Transverse colon (tissue), 4 donors: ENCODE measurements at places on chromosomes 11 and 22. TPM values are rescaled to one million over a fixed set of nuclear protein-coding genes. Genes with fewer than 3 reads are reported as not detected.
A peak's percentile ranks its signal among the peaks of the same experiment; 100 is the strongest.

DNA sequence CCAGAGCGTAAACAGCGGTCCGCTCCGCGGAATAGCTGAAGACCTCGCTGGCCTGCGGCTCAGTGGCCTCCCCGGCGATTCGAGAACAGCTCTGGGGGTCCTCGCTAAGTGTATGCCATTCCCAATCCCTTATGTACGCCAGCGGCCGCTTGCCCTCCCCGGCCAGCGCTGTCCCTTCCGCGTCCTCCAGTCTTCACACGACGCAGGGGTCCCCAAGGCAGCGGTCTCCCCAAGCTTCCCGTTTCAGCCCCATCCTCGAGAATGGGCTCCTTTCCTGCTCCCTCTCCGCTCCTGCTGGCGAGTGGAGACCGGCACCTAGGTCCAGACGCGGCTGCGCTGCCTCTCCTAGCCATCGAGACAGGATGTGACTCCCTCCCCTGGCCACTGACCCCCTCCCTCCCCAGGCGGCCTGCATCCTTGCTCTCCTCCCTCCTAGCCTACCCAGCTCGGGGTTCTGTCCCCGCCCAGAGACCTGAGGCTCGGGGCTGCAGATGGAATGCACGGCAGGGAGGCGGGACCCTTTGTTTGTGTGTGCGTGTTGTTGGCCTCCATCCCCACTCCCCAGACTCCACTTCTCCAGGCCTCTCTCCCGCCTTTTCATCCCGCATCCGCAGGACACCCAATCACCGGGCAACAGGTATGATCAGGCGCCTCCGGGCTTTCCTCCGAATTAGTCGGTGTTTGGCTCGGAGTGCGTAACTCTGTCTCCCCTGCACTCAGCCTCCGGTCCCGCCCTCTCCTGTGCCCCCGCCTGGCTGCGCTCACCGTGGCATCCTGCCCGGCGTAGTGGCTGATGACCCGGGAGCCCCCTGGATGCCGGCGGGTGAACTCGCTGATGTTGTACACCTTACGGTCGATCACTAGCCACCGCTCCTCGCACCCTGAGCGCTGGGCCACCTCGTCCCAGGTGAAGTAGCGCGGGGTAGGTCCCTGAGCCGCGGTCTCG lies 740 bp downstream of the FADS1 start:
- H3K27me3 ChIP-seq: peaks cover 28% of the 10 kb centered on the region
- peak overlapping the region; percentile 90 for H3K27ac ChIP-seq
- peaks cover 26% of the 10 kb centered on the region for H3K4me1 ChIP-seq

GRCh38 chr22:25892678-25893077 lies 150.7 kb downstream of the MYO18B start:
- H3K36me3 ChIP-seq: no peaks in the 10 kb centered on the region
- no peak overlapping the region for H3K27ac ChIP-seq
- peaks cover 6% of the 10 kb centered on the region for H3K27me3 ChIP-seq
- DNase-seq: no peak
- H3K4me1 ChIP-seq: no peaks in the 10 kb centered on the region

The MFRP gene
- total RNA-seq: 0.32 TPM

The OR4A16 gene
- total RNA-seq: not detected

The ANGPTL5 gene
- total RNA-seq: not detected

The ANKK1 gene
- total RNA-seq: 0.64 TPM

GRCh38 chr11:61769169-61769920 lies 16.9 kb downstream of the MYRF start:
- H3K4me3 ChIP-seq: no peak overlapping the region
- H3K27me3 ChIP-seq: no peaks in the 10 kb centered on the region
- no peak overlapping the region for H3K27ac ChIP-seq
- DNase-seq: no peak
- no peaks in the 10 kb centered on the region for H3K4me1 ChIP-seq
- H3K36me3 ChIP-seq: no peaks in the 10 kb centered on the region

DNA sequence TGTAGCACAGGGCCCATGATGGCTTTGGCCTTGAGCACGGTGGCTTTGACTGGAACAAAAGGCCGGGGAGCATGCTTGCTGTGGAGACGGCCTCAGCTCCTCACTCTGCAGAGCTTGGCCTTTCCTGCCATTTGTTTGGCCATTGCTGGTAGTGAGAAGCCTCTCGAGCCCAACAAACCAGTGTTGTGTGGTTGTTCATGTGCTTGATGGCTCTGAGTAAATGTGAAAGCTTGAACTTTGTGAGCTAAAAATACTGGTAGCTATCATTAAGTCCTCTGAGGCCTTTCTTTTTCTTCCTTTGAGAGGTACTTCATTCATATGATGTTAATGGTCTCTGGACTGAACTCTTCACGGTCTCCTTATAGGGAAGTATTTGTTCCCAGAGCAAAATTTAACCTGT lies 39.6 kb downstream of the NAT10 start:
- H3K27ac ChIP-seq: no peak overlapping the region
- no peaks in the 10 kb centered on the region for H3K4me1 ChIP-seq
- DNase-seq: no peak
- no peaks in the 10 kb centered on the region for H3K27me3 ChIP-seq
- H3K4me3 ChIP-seq: no peak overlapping the region

The IGSF9B gene
- total RNA-seq: 4.1 TPM

The TPBGL gene
- 3.7 TPM for total RNA-seq

The APLNR gene
- total RNA-seq: 2.1 TPM

The SLC25A17 gene
- total RNA-seq: 8.0 TPM

DNA sequence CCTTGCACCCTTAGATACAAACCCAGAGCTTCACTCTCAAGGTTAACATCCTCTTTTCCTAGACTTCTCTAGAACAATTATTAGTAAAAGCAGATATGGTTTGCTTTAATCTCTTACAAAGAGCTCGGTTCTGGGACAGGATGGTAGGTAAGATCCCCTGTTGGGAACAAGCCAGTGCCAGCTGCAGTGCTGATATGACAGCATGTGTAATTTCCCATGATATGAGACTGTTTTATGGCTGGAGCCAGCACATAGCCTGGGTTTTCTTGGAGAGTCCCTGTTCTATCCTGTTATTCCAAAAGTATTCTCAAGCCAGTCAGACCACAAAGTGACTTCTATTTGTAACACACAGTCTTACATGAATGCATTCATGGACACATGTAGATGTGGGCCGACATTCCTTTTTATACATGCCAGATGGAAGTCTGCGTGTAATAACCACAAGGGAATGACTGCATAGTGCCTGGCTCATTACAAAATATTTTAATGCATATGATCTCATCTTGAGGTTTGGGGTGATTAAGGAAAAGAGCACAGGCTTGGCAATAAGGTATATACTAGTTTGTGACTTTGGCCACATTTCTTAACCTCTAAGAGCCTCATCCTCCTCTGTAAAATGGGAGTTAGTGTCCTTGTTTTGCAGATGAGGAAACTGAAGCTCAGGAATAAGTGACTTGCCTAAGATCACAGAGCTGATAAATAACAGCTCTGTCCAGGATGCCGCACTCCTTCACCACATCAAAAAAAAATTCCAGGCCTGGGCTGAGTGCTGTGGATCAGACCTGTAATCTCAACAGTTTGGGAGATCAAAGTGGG lies 21.8 kb downstream of the CLMP start:
- H3K4me1 ChIP-seq: no peaks in the 10 kb centered on the region
- DNase-seq: no peak
- H3K27ac ChIP-seq: peak overlapping the region; percentile 72
- H3K27me3 ChIP-seq: no peaks in the 10 kb centered on the region

- H3K4me3 ChIP-seq: no peak overlapping the region
- H3K36me3 ChIP-seq: no peaks in the 10 kb centered on the region
- no peak overlapping the region for H3K27ac ChIP-seq
- no peaks in the 10 kb centered on the region for H3K4me1 ChIP-seq
These were observed 83.7 kb downstream of the EXT2 start for GRCh38 chr11:44179173-44179572.

The MS4A1 gene
- total RNA-seq: not detected
